Left cardiac atrium (tissue), 4 donors: ENCODE measurements at places on chromosomes 7 and 10.

- no peak for DNase-seq
Observed at GRCh38 chr7:35691827-35692307, 3.1 kb downstream of the HERPUD2 start.

DNA sequence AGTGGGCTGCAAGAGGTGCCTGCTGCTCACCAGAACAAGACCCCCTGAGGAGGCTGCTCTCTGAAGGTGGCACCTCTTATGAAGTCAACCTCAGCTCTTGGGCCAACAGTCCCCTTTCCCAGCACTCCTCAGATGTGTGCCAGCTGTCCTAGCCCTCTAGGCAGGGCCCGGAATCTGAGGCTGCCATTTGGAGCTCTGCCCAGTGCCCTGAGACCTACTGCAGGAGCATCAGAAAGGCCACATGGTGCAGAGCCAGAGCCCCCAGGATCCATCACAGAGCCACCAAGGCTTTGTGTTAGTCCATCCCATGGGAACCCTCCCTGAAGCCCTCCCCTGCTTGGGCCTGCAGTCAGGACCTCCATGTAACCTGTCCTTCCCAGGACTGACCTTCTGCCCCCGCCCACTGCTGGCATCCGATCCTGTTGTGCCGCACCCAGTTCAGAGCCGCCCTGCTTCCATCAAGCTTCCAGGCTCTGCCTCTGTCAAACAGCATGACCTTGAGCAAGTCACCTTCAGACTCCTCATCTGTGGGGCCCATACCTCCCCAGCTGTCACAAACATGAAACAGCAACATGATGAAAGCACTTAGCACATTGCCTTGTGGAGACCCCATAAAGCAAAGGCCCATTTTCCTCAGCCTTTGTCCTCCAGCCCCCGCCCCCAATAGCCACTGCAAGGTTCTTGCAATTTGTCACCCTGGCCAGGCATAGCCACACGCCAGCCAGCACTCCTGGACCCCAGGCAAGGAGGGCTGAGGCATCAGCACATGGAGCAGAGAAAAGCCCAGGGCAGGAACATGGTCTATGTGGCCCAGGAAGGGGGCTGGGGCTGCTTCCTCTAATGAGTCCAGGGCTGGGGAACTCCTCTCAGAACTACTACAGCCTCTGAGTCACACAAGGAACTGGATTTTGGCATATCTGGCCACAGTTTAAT lies 51.7 kb downstream of the GRID1 start:
- no peak for DNase-seq

GRCh38 chr7:108067844-108068243 lies 62.3 kb downstream of the LAMB4 start:
- no peak for DNase-seq

- DNase-seq = no peak
Observed at GRCh38 chr10:76334255-76334654, 902.8 kb downstream of the LRMDA start.

DNA sequence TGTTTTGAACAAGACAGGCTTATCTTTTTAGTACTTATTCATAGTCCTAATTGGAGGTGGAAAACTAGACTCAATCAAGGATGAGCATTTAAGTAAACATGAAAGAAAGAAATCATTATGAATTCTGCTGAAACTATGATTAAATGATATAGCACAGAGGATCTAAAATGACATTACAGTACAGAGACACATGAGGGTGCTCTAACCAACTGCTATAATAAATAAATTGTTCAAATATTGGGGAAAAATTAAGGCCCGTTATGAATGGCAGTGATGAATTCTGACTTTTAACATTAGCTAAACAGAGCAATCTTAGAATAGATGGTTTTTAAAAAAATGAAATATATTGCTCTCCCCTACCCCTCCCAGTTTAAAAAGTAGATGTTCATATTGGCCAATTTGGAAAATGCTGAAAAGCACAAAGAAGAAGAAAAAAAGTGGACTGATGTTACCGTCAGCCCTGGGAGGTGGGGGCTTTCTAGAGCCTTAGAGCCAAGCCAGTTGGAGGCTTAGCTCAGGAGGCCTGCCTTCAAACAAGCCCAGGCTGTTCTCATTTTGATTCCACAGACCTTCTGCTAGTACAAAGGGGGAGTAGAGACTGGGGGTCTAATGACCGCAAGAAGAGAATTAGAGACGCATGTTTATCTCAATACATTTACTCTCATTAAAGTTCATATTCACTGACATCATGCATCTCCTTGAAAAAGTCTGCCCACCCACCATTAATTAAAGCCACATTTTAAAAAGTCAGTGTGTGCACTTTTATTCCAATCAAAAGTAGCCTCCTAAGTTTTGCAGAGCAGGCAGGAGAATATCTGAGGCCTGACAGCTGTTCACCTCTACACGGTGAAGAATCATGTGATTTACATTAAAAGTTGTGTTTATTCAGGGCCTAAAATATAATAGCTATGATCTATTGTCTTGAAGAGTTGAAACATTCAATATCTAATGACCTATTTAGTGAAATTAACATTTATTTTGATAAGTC lies 10.0 kb downstream of the WNT2 start:
- no peak for DNase-seq

- DNase-seq = peak; percentile 24
Observed at GRCh38 chr7:127396184-127396583, 3.7 kb upstream of the ZNF800 start.

GRCh38 chr7:92432299-92432946 lies 14.9 kb upstream of the GATAD1 start:
- DNase-seq = no peak
